ENCODE measurements at places on chromosomes 1 and 21.

DNA sequence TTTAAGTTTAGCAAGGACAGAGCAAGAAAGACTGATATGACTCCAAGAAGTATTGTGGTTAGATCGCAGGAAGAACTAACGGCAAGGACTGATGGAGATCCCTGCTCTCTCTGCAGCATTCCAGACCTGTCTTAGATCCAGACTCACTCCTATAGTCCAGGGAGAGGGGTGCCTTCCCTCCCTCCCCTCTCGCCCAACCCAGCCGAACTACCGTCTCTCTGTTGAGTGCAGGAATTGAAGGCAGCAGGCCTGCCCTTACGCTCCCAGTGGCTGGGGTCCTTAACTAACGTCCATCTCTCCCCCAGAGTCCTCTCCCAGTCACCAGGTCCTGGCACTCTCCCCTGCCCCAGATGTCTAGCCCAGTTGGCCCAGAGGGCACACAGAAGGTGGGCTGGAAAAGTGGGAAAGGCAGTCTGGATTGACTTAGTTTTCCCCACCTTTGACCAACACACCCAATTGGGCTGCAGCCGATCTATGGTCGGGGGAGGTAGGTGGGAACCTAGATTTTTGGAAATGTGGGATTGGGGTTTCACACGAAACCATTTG, 1.1 kb downstream of the CRABP2 start:
- DNase-seq, result no peak

- DNase-seq, result no peak
Observed at GRCh38 chr1:12296623-12297022, 66.8 kb downstream of the VPS13D start.

- no peak for DNase-seq
Observed at GRCh38 chr1:77671836-77672235, 10.6 kb downstream of the ZZZ3 start.

GRCh38 chr1:192476802-192477298, 98.7 kb upstream of the RGS1 start:
- DNase-seq, result no peak

DNA sequence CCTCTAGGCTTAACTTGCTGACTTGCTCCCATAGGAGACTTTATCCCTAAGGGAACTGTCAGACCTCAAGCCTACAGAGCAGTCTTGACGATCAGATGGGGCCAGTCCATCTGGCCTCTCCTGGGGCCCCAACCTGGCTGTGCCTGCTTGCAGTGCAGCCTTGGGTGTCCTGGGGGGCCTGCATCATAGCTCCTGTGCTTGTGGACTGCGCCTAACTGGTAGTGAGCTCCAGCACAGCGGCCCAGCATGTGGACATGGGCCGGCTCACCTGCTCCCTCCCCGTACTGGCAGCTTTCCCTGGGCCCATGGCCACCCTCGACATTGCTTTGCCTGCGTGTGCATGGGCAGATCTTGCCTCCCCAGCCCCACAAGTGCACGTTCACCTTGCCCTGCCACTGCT, 76.1 kb downstream of the INTS7 start:
- no peak for DNase-seq

DNA sequence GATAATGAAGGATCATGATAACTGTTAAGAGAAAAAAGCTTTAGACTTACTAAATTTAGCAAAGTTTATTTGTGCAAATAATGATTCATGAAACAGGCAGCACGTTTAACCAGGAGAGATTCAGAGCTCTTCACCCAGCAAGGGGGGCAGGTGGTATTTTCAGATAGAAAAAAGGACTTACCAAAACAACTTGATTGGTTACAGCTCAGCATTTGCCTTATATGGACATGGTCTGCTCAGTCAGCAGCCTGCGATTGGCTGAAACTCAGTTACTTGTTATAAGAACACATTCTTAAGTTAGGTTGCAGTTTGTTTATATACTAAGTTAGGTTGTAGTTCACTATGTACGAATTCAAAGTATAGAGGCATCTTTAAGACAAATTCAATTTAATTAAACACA, 165.6 kb downstream of the DUSP10 start:
- DNase-seq, result no peak

- no peak for DNase-seq
Observed at GRCh38 chr1:74531796-74532195, 19.4 kb upstream of the LRRC53 start.

GRCh38 chr1:6979003-6979613, 193.9 kb downstream of the CAMTA1 start:
- DNase-seq, result no peak

DNA sequence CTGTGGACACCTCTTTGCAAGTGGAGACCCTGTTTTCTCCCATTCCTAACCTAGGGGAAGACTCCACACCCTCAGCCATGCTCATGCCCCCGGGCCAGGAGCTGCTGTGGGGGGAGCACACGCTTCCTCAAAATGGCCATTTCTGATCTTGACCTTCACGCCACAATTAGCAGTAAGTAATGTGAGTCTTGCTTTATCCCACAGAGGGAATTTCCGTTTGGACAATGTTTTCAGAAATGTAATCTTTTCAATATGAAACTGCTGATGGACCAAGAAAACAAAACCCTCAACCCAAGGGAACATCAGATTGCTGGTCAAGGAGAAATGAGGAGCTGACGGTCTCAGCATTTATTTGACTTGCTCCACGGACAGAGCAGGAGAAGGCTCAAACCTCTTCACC, 8.3 kb upstream of the KCNE1 start:
- no peak for DNase-seq

DNA sequence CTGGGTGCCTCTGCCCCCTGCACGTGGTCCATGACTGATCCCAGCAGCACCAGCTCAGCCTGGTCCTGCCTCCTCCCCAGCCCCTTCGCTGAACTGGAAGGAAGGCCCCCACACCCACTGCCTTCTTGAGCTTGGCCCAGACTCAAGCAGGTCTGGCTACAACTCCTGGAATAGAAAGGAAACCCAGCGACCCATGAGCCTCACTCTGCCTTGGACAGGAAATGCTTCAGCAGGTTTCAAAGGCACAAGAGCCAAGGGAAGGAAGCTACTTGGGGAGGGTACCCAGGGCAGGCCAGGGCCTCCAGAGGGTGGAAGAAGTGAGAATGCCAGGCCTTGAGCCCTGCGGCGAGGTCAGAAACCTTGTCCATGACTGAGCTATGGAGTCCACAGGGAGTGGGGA, 35.9 kb upstream of the RD3 start:
- no peak for DNase-seq

DNA sequence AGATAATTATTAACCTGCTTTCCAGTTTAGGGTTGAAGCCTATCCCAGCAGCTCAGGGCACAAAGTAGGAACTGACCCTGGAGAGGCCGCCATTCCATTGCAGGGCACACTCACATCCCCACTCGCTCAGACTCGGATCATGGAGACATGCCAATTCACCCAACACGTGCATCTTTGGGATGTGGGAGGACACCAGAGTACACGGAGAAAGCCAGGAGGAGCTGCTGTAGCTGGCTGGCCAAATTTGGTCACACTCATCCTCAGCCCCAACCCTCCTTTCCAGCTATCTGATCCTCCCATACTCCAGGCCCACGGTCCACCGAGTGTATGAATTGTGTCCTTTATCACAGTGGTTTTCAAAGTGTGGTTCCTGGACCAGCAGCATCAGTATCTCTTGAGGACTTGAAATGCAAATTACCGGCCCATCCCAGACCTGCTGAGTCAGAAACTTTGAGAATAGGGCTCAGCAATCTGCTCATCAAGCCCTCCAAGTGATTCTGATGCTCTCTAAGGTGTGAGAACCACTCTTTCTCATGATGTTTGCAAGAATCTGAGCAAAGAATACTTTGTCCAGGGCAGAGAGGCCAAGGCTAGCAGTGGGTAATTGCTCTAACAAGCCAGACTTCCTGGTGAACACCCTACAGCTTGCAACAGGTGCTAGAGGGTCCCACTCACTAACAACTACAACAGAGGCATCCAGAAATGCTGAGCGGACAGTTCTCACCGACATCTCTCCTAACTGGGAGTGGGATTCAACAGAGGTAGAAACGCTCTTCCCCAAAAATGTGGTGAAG, 26.3 kb downstream of the IER5 start:
- DNase-seq, result no peak

- DNase-seq, result no peak
Observed at GRCh38 chr1:180083164-180083563, 71.5 kb upstream of the QSOX1 start.

DNA sequence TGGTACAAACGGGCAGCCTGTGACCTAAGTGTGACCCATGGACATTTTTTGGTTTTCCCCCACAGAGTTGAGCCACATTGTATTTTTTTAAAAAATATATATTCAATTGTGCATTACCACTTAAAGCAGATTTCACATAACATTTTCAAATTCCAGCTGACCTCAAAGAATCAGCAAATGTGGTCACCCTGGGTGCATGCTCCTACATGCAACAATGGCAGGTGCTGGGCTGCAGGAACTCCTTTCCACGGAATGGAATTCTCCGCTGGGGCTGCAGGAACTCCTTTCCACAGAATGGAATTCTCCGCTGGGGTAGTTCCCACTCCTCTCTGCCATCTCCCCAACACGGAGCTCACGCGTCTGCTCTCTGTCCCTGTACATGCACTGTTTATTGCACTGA, 68.7 kb downstream of the MAP10 start:
- no peak for DNase-seq

- no peak for DNase-seq
Observed at GRCh38 chr1:227417756-227418480, 99.6 kb upstream of the CDC42BPA start.

GRCh38 chr1:55277377-55278130, 62.4 kb upstream of the USP24 start:
- DNase-seq, result peak; percentile 67

DNA sequence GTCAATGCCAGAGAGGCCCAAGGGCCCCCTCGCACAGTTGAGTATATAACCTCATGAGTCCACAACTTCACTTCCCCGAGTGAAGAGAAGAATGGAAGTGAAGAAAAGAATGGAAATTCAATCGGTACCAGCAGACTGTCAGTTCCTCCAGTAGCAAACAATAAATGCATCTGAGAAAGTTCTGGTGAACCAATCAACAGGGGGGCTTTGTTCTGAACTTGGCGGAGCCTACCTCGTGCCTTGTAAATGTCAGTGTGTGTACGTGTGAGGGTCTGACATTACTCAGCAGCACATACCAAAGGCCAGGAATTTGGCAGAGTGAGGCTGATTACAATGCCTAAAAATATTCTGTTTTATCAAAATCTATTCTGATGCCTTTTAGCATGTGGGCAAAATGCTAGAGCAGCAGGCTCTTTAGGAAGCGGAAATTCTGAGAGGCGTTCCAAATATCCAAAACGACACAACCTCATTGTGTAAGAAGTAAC, 238.5 kb downstream of the LTN1 start:
- no peak for DNase-seq

- DNase-seq, result no peak
Observed at GRCh38 chr1:35915693-35916092, 15.2 kb upstream of the AGO3 start.

GRCh38 chr1:70288166-70288565, 66.4 kb downstream of the ANKRD13C start:
- no peak for DNase-seq

- DNase-seq, result no peak
Observed at GRCh38 chr1:88768816-88769215, 84.7 kb downstream of the PKN2 start.

DNA sequence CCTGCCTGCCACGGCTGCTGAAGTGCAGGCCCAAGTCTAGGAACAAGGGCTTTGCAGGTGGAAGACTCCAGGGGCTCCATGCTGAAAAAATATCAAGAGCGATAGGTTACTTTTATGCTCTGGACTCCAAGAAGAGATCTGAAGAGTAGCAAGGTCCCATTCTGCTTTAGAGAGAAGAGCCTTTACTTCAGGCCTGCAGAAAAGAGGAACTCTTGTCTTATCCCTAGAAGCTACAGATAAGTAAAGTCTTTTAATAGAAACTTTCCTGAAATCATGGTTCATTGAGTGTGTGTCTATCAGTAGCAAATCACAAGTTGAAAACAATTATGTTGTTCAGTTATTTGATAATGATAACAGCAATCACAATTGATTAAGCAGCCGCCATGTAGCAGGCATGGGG, 113.3 kb downstream of the TNR start:
- DNase-seq, result no peak

GRCh38 chr1:152372672-152373071, 12.9 kb upstream of the FLG2 start:
- no peak for DNase-seq

Data from activated CD8-positive, alpha-beta memory T cell treated with anti-CD3 and anti-CD28 coated beads for 4 hours (primary cell).